ENCODE measurements at places on chromosomes 5 and 9.
A peak's percentile ranks its signal among the peaks of the same experiment; 100 is the strongest.

- DNase-seq: no peak
Observed at GRCh38 chr5:17216974-17217492, 398 bp upstream of the BASP1 start.

DNA sequence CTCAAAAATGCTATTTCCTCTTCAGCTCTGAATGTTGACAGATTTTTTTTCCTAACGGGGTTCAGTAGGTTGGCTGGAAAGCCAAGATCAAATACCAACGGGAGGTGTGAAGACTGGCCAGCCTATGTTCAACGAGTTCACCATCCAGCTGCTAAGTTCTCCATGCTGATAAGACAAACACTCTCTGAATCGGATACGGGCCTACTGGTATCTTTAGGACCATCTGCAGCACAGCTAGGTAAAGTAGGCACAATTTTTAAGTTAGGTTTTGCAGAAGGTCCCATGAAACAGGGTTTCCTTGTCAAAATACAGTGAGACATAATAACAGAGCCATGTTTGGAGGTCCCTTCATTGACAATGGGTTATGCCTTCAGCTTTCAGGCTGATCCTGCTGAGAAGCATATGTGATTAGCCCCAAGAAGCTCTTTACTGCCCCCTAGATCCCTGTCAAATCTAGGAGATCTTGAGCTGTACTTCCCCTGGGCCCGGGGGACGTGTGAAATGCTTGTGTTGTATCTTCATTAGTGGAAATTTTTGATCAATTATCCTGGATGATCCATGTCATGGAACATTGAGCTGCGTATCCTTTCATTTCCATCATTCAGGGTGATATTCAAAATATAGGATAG lies 60.6 kb downstream of the PGM5 start:
- DNase-seq: no peak

DNA sequence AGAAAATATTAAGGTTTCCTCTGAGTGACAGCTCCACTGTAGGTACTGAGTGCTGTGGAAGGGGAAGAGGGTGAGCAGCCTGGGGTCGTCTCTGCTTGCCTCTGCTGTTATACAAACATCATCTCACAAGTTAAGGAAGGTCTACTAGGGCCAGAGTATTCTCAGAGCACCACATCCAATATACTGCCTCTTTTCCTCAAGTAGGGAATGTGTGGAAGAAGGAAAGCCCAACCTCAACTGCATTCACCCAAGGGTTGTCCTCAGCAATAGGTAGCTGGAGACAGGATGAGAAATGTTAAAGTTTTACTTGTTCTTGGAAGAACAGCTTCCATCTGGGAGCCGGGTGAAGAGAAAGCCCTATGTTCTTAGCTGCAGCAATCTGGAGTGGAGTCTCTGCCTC lies 1062.3 kb upstream of the CDH10 start:
- DNase-seq: no peak

- no peak for DNase-seq
Observed at GRCh38 chr5:169412831-169413230, 111.9 kb upstream of the SLIT3 start.

DNA sequence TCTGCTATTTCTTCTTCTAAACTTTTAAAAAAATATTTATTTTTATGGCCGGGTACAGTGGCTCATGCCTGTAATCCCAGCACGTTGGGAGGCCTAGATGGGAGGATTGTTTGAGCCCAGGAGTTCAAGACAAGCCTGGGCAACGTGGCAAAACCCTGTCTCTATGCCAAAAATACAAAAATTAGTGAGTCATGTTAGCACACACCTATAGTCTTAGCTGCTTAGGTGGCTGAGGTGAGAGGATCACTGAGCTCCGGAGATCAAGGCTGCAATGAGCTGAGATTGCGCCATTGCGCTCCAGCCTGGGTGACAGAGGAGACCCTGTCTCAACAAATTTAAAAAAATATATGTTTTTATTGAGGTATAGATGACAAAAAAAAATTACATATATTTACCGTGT lies 5.6 kb downstream of the AP3S1 start:
- no peak for DNase-seq

GRCh38 chr9:126127591-126127990 lies 199.0 kb upstream of the MVB12B start:
- no peak for DNase-seq

DNA sequence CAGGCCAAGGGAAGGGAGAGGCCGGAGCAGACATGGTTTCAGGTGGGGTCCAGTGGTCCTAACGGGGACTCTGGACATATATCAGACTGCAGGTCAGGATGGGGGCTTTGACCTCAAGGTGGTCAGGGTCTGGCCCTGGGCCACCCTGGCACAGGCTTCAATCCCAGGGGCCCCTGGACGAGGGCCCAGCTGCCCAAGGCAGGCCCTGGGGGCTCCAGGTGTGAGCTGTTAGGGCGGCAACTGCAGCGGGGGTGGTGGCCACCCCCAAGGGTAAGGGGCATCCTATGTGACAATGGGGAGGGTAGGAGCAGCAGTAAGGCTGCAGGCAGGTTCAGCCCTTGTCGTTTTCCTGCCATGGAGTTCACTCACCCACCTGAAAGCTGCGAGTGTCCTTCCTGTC lies 45.4 kb upstream of the CLPTM1L start:
- no peak for DNase-seq

GRCh38 chr9:86997156-86997555 lies 49.9 kb upstream of the GAS1 start:
- no peak for DNase-seq

DNA sequence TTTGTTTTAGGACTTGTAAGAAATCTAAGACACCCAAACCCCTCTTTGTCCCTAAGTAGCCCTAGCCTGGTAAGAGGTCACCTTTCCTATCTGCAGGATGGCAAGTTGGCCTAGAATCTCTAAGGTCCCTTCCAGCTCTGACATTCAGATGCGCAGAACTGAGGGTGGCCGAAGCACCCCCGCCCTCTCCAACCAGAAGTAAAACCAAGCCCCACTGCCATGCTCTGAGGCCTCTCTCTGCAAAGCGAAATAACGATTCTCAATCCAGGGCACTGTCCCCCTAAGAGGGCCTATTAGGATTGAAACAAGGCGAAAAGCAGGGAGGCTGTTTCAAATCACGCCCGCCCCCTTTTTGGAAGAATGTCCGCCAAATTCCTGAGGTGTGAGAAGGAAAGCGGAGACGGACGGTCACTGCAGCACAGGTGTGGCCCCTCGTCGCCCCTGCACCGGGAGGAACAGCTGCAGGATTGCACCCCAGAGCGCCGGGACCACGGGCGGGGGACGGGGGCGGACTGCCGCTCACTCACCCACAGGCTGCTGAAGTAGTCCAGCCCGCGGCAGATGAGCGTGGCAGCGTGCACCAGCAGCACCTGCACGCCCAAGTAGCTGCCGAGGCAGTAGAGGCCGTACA lies 824 bp downstream of the TMEM245 start:
- peak; percentile 1 for DNase-seq

DNA sequence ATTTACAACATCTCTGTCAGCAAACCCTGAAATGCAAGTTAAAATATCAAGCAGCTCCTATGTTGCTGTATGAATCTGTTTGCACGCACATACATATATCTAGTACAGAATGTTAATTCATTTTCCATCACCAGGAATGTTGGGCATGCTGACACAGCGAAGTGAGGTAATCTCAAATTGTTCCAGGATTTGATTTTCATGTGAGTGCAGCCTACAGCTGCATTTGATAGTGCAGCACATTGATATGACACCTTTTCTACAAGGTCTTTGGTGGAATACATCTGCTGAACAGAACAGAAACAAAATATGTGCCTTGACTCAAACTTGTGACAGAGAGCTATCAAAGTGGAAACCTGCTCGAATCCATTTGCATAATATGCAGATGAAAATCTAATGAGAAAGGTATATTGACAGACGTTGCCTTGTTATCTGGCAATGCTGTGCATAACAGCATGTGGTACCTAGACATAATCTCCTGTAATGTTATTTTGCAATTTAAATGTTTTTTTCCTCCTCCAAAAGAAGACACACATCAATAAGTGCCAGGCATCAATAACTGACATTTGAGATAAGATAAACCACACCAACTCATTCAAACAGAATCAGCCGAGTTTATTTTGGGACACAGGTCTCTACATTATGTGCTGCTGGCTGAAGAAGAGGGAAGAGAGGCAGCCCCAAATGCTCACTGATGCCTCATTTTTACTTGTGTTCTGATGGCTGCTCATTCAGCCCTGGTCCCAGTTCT lies 512.2 kb downstream of the ZNF608 start:
- DNase-seq: no peak

DNA sequence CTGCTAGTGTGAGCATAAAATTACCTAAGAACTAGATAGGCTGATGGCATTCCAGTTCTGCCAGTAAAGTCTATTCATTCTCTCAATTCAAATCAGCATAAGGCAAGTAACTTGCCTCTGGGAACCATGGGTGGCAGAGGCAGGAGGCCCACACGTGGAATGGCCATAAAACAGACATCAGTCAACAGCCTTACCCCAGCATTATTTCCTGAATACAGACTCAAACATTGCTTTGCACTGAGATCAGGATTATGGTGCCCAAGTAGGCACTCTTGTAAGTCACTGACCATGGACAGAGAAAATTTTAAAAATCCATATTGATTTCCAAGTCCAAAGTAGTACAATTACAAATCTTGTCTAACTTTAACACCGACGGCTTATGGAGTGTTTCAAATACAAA lies 157.7 kb downstream of the NR2F1-AS1 start:
- DNase-seq: no peak

DNA sequence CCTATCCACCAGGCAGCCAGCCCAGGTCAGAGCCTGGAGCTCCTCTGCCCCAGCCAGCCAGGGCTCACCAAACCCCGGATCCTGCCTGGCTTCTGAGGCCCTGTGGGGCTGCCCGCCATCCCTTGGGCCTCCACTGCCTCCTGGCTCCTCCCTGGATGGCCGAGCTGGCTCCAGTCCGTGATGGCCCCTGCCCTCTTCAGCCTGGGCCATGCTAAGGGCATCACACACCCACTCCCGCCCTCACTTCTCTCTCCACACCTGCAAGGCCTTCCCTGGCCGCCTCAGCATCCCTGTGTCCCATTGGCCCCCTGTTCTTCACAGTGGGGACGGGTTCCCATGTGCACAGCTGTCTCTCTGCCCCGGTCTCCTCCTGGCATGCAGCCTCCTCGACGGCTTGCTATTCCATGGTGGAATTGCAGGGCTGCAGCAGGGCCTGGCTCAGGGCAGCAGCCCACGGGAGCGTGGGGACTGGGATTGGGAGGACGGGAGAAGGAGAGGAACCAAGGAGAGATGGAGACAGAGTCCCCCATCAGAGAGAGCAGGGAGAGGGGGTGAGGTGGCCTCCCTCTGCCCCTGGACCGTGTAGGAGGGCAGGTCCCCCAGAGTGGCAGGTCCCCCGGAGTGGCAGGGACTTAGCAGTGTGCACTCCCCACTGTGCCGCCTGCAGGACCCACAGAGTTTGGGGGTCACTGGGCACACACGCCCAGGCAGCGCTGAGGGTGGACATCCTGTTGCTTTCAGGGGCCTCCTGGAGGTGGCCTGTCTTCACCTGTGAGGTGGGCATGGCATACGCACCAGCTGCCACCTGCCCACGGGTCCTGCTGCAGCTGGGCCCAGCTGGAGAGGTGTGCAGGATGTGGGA lies 16.7 kb upstream of the RNU6ATAC start:
- DNase-seq: no peak

GRCh38 chr5:108266242-108266641 lies 115.7 kb downstream of the FBXL17 start:
- no peak for DNase-seq

DNA sequence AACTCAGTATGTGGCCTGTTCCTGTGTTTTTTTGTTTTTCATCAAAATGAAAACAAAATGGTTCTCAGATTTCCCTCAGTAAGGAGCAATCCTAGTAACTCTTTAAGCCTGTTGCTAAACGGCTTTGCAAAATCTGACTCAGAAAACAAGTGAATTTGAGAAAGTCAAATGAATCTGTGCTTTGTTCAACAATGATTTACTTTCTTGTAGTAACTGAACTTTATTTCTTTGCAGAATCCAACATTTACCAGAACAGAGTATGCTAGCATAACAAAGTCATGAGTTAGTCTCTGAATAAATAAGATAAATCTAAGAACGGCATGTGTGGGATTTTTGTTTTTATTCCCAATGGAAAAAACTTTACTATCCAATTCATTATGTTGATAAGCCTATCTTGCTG lies 93.8 kb downstream of the OXCT1 start:
- no peak for DNase-seq

DNA sequence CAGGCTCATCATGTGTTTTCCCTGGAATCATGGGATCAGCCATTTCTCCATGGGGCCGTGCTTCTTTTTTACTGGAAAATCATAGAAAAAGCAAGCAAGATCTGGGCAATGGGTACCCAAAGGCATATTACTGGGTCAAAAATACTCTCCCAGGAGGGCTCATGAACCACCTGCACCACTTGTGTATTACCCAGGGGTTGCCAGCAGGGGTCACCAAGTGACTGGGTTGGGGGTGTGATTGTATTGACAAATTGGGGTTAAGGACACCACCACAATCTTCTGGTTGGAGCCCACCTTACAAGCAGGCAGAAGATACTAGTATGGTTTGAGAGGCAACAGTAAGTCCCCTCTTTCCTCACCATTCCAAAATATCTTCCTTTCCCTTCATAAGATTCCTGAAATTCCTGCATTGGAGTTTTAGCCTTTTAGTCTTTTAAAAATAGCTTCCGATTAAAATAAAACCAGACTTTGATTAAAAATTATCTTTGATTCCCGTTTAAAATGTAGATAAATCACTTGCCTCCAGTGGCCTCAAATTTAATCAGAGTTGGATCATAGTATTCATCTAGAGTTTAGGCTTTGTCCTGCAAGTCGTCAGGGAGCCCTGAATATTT lies 603.3 kb downstream of the KIF4B start:
- DNase-seq: no peak

- DNase-seq: no peak
Observed at GRCh38 chr5:143065185-143065965, 295.2 kb downstream of the ARHGAP26 start.

GRCh38 chr5:91159647-91160046 lies 223.5 kb downstream of the ARRDC3 start:
- DNase-seq: no peak

DNA sequence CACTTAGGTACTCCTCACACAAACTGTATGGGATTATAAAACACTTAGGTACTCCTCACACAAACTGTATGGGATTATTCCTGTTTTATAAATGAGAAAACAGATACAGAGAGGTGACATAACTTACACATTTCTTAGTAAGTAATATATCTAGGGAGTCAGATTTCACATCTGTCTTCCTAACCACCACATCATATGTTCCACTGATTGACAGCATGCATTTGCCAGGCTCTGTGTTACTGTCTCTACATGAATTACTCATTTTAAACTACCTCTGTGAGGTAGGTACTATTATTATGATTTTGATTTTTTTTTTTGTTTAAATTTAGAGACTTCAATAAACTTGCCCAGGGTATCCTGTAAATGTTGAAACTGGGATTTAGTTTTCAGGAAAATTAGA lies 232.7 kb downstream of the CCDC171 start:
- DNase-seq: no peak

DNA sequence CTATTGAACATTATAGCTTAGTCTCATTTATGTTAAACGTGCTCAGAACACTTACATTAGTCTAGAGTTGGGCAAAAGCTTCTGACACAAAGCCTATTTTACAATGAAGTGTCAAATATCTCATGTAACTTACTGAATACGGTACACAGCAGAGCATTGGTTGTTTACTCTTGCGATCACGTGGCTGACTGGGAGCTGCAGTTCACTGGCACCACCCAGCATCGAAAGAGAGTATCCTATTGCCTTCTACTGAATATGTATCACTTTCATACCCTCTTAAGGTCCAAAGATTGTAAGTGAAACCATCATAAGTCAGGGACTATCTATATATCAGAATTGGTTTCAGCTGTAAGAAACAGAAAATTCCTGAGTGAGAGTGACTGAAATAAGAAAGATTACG lies 42.6 kb upstream of the OSMR start:
- DNase-seq: no peak

GRCh38 chr5:147286296-147286695 lies 51.5 kb downstream of the STK32A start:
- no peak for DNase-seq

GRCh38 chr9:33638391-33638915 lies 114.4 kb downstream of the ANKRD18B start:
- DNase-seq: no peak
